CD4-positive, alpha-beta T cell treated with Interleukin-17A for 4 hours (primary cell): ENCODE measurements at places on chromosomes 5 and 9.

DNA sequence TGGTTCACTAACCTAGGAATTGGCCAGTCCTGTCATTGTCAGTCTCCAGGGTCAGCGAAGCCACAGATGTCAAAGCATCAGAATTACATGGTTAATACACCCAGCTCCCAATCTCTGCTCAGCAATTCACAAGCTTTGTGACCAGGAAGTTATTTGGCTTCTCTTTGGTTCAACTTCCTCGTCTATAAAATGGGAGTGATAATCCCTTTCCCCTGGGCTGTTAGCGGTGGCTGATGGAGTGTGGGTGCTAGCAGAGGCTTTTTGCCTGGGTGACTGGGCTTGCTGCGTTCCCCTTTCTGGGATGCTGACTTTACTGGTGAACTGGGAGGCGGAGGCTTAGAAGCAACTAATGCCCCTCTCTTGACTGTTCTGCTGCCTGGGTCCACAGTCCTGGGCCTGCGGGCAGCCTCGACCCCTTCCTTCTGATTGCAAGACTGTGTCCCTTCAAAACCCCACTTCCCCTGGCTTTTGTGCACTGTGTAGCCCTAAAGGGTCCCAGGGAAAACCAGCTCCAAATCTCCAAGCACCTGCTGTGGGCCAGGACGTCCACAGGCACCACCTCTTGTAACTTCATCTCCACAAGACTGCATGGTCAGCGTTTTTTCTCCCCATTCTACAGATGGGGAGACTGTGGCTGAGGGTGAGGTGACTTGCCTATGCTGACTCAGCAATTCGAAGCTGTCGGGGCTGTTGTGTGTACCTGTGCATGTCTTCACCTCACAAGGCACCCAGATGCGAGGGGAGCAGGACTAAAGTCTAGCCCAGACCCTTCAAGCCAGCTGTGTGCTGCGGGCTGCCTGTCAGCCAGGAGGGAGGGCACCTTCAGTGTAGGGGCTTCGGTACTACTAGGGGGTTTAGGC, 45.2 kb upstream of the NEURL1B start:
- no peak for DNase-seq

GRCh38 chr9:4620881-4621555, 41.1 kb upstream of the PLPP6 start:
- DNase-seq, result no peak

DNA sequence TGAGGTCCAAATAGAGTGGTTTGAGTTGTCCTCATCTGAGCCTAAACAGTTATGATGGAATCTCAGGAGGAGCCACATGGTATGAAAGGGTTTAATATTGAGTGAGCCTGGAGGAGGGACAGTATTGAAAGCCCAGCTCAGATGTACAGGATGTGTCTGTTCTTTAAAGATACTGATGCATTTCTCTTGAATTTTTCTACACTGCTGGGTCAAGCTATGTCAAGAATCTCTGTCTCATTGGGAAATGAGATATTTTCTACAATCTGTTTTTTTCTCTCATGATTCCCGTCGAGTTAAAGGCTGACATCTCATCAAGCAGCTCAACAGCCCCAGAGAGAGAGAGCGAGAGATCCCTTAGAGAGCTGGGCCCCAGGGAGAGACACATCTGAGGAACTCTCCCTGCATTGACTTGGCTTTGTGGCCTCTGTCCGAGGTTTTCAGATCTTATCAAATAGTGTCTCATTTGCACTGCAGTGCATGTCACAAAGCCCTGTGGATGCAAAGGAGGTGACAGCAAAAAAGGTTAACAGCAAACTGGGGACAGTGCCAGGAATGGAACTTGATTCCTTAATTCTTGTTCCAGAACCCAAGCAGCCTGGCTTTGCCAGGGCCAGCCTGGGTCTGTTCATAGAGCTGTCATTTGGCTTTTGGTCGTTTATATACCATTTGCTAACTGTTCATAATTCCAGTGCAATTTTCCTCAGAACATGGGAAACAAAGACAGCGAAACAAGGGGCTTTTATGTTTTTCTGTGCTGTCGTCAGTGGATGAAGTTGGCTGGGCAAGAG, 19.0 kb upstream of the ACTBL2 start:
- DNase-seq, result no peak

DNA sequence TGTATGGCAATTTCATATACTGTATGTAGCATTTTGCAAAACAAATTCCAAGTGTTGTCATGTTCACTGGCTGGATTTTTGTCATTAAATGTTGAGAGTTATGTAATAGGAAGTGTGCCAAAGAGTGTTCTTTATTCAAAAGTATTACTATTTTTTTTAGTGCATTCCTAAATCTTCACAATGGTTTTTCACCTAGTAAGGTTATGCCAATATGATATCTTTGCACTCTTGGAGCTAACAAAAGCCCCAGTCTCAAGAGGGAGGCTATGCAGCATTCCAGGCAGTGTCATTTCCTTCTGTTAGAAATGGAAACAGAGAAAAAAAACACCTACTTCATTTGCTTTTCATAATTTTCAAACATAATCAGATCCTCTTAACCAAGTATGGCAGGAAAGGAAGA, 5.1 kb upstream of the SSBP2 start:
- no peak for DNase-seq

- DNase-seq, result no peak
Observed at GRCh38 chr9:126503333-126504085, 110.2 kb upstream of the LMX1B start.

DNA sequence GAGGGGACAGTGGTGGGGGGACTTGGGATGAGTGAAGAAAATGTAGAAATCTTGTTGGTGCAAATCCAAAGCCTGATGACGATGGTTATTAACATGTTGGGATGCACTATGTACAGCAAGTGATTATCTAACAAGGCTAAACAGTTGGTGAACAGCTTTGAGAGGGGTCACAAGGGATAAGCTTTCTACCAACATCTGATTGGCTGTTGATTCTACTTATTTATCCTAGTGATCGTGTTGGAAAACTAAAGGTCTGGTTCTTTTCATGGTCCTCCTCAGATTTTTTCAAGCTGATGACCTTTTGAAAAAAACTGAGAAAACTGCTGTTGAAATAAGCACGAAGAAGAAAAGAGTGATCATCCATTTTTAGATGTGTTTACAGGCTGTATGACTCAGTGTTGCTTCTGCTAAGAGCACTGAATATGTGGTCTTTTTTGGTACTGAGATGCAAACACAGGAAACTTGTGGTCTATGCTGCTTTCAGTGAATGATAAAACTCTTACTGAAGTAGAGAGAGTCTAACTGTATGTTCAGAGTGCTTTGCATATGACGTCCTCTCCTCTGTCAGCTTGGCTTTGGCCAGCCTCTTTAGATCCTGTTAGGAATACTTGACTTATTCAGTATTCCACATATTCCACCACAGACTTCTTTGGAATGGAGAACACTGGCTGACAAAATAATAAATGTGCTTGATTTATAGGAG, 174.8 kb downstream of the SLF1 start:
- DNase-seq, result peak; percentile 10

DNA sequence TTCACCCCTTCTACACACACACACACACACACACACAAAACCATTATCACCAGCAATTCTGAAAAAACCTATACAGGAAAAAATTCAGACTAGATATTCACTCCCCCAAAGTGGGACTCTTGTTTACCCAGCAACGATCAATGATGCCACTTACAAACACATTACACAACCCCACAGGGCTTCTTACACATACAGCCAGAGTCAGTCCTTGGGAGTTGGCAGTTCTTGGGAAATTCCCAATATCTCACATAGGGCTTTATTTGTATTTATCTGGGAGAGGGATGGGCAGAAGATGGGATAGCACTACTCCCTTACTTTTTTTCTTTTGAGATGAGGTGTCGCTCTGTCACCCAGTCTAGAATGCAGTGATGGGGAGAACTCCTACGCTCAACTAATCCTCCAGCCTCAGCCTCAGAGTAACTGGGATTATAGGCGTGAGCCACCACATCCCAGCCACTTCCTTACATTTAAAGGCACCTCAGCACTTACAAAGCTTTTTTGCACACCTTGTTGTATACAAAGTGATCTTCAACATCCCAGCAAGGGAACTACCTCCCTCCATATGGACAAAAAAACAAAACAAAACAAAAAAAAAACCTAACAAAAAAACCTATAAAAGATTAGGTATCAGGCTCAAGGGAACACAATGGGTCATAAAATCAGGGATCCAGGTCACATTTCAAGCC, 168.4 kb downstream of the TSSK1B start:
- DNase-seq, result no peak

DNA sequence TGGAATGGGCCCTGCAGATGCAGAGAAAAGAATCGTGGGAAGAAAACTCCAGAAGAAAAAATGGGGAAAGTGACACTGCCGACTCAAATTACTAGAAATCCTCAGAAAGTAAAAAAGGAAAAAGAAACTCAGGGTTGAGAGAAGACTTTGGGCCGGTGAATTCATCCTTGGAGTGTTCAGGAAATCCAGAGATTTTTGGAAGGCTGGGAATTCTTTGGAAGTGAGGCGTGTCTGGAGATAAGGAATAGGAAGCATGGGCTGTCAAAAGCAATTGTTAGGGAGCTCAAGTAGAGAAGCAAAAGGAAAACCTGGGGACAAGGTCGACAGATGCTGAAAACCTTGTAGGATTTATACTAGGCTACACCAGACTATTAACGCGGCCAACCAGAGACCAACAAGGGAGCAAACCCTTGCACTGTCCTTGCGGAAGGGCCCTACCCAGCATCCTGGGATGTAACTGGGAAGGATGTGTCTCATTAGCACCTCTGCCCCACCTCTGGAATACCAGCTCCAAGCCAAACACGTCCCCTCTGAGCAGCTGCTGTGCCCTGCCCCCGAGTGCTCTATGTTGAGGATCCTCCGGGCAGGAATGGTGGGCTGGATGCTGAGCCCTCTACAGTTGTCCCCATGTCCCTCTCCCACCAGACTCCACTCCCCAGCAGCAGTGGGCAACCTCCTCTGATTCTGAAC, 11.6 kb downstream of the DAB2IP start:
- no peak for DNase-seq

GRCh38 chr9:135887021-135887507, 20.3 kb downstream of the CAMSAP1 start:
- DNase-seq, result no peak

GRCh38 chr9:136326061-136326760, 1.1 kb upstream of the GPSM1 start:
- DNase-seq, result no peak

DNA sequence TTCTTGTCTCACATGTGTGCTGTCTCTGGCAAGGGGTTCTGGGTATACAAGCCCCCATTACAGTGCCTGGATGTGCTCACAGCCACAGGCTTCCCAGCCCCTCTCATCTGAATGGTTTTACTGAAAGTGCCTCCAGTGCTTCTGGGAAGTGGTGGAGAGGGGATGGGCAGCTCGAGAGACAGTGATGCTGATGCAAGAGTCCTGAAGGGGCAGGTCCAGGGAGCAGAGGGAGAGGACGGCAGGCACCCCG, 93.5 kb downstream of the PHF2 start:
- no peak for DNase-seq

DNA sequence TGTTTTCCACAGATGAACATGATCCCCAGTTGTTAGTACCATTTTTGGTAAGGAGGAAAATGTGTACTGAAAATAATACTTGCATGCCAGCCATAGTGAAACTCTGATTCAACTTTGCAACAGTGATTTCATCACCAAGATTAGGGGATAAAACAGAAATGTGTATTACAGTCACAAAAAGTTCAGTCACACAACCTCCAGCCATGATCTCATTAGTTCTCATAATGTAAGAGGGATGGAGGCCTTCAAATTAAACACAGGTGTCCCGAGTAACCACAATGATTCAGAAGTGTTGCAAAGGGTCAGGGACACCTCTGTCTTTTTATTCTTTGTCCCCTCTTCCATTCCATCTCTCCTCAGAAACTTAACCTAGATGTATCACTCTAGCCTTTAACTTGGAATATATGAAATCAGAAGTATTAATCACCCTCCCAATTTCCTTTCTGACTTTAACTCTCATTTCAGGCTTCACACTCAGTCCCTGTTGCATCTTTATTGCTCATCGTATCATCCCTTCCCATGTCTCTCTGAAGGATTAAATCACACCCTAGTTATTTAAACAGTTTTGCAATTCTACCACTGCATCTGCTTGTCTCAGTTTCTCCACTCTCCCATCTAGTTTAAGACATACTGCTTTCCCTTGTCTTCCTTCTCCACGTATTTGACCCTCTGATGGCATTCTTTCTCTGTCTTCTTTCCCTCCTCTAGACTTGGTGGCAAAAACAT, 291.2 kb downstream of the ADAMTS6 start:
- DNase-seq, result no peak

GRCh38 chr9:33065157-33066076, 11.1 kb downstream of the SMU1 start:
- DNase-seq, result no peak
